Stomach (tissue), 19 donors: ENCODE measurements at places on chromosomes 4 and X. TPM values are rescaled to one million over a fixed set of nuclear protein-coding genes. Genes with fewer than 3 reads are reported as not detected.

DNA sequence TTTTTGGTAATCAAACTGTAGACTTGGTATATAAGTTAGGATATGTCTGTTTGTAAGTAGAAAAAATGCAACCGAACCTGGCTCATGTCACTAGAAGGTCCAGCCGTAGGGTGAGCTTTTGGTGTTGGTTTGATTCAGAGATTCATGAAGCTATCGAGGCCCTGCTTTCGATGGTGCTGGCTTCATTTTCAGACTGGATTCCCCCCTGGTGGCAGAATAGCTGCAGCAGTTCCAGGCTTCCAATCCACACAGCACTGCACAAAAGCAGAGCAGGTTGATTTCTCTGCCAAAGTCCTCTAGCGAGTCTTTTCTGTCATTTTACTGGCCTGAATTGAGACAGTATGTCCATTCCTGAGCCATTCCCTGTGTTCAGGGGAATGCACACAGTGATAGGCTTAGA is 33.1 kb downstream of the PDK3 start:
- H3K36me3 ChIP-seq: no peaks in the 10 kb centered on the region
- H3K27ac ChIP-seq: peak overlapping the region; percentile 60

Gene NCBP2L
- total RNA-seq: not detected

Gene EFHC2
- 0.87 TPM for total RNA-seq

DNA sequence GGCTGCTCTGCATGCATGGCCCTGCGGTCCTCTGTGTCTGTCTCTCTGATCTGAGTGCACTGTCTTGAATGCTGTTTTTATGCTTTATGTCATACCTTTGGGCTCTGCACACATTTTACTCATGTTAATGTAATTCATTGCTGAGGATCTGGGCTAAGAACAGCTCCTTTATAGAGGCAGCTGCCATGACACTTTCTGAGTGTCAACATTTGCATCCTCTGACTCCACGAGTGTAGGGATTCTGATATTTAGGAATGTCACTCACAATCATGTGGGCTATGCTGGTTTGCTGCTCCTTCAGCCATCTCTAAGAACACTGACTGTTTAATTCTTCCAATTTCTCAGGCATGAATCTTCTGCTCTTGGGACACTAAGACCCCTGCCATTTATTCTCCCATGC is 192.2 kb upstream of the CPEB2 start:
- peaks cover 4% of the 10 kb centered on the region for H3K4me1 ChIP-seq
- no peaks in the 10 kb centered on the region for H3K27me3 ChIP-seq
- no peak overlapping the region for H3K27ac ChIP-seq
- DNase-seq: no peak
- no peaks in the 10 kb centered on the region for H3K36me3 ChIP-seq

GRCh38 chr4:108169664-108170063 is 932 bp upstream of the LEF1 start:
- no peak overlapping the region for H3K27ac ChIP-seq
- no peaks in the 10 kb centered on the region for H3K36me3 ChIP-seq
- no peak overlapping the region for H3K4me3 ChIP-seq
- peaks cover 87% of the 10 kb centered on the region for H3K27me3 ChIP-seq

- H3K36me3 ChIP-seq: no peaks in the 10 kb centered on the region
- no peak for DNase-seq
- H3K4me3 ChIP-seq: no peak overlapping the region
- no peaks in the 10 kb centered on the region for H3K27me3 ChIP-seq
Observed at GRCh38 chrX:155995321-155995875, 2.1 kb upstream of the IL9R start.

GRCh38 chr4:174873931-174874330 is 44.2 kb upstream of the ADAM29 start:
- no peak overlapping the region for H3K4me3 ChIP-seq
- H3K36me3 ChIP-seq: no peaks in the 10 kb centered on the region
- no peak overlapping the region for H3K27ac ChIP-seq
- H3K4me1 ChIP-seq: no peaks in the 10 kb centered on the region
- no peak for DNase-seq
- no peaks in the 10 kb centered on the region for H3K27me3 ChIP-seq

DNA sequence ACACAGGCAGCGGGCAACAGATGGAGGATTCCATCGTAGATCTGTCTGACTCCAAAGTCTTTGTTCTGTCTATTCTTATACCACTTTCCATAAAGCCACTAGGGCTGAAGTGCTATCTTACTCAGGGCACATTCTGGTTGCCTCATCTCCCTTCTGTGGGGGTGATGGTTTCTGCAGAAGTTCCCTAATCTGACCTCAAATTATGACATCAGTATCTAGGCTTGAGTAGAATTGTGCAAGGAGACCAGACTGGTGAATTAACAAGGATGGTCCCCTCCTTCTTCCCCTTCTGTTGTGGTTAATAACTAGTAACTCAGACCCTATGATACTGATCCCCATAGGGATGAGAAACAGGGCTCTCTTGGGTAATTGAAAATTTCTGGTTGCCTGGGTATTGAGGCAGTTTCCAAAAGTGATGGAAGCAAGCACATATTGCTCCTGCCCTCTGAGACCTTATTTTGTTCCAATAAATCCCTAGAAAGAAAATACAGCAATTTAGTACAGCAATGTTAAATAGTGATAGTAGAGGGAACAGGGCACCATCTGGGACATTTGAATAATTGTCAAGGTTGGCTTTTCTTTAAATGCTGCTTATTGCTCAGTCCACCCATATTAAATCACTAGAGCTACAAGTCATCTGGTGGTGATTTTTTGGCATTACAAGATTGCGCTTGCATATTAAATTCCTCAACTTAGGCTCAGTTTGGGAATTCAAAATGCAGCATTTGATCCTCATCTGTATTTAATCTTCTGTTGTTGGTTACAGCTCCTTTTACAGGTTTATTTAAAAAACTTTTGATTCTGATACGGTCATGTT is 57.3 kb upstream of the AP1S2 start:
- H3K4me3 ChIP-seq: no peak overlapping the region
- H3K27me3 ChIP-seq: no peaks in the 10 kb centered on the region
- H3K4me1 ChIP-seq: no peaks in the 10 kb centered on the region
